Activated T-cell treated with anti-CD3 and anti-CD28 coated beads for 1 hour (primary cell): ENCODE measurements at places on chromosomes 6 and 20.

DNA sequence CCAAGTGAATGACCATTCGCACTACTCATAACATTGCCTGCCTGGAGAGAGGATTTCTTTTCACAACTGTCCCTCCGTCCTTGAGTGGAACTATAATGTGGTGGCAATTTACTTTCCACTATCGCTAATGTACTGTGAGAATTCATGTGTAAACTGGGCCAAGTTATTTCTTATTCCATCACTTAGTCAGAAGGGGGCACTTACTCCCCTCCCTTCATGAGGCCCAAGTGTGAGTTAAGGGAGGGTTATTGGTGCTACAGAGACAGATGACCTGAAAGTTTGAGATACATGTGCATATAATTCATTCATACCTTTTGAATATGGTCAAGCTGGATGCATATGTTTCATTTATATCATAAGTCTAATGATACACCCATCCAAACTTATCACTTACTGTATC lies 65.2 kb upstream of the LOC128125822 start:
- no peak for DNase-seq

DNA sequence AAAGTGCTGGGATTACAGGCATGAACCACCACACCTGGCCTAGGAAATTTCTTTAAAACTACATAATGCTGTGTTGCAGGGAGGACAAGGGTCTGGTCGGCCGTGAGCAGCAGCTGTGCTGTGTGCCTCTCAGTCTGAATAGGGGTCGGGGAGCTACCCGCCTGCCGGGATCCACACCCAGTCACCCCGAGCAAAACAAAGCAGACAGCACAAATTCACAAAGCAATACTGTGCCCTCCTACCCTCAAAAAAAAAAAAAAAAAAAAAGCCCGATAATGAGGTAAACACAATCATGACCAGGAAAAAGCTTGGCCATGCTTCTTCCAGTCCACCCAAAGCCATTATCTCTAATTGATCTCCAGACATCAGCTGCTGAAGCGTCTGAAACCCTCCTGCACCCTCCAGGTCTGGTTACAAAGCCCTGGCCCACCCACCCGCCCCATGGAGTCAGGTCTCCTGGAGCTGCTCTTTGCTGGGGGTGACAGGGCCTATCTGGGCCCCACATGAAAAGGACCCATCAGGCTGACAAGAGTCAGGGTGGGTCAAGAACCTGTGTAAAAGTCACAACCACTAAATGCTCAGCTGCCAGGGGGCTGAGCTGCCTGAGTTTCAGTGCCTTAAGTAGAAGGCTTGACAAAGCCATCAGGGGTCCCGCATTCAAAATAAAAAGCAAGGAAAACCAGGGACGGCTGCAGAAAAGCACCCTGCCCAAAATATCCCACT lies 88.2 kb downstream of the NOL4L start:
- no peak for DNase-seq

DNA sequence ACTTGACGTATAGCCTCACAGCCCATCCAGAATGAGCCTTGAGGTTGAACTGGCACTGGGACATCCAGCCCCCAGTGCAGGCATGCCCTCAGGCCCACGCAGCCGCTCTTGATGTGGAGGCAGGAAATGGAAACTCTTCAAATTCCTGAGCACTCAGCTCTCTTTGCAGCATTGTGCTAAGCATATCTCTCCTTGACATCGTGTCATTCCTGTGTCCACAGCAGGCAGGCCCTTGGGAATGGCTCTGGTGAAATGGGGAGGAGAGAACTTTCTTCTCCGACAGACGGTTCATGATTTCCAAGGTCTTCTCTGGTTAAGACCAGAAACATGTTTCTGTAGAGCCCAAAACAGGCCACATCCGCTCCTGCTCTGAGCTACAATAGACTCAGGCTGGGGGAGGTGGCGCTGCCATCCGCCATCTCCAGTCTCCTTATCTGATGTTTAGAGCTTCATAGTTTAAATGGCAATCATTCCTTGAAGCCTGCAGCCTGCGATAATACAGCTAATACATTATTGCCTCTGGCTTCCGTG lies 248.8 kb downstream of the CDH4 start:
- DNase-seq, result no peak

DNA sequence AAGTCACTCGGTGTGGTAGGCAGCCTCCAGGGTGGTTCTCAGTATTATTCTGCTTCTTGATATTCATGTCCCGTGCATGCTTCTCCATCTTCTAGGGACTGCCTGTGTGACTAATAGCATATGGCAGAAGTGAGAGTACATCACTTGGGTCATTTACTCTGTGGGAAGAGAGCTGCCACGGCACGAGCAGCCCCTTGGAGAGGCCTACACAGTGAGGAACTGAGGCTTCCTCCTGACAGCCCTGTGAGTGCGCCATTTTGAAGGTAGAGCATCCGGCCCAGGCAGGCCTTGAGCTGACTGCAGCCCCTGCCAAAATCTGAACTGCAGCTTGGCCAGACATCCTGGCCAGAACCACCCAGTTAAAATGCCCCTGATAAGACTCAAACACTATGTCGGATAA lies 17.3 kb upstream of the MCUR1 start:
- DNase-seq, result no peak

GRCh38 chr6:157221049-157221816 lies 102.1 kb downstream of the TMEM242 start:
- DNase-seq, result peak; percentile 74

- no peak for DNase-seq
These were observed 230.2 kb downstream of the CDH4 start for GRCh38 chr20:61482056-61482887.

GRCh38 chr20:63625771-63626423 lies 1.0 kb downstream of the GMEB2 start:
- no peak for DNase-seq

GRCh38 chr6:89948876-89949275 lies 54.6 kb downstream of the GJA10 start:
- DNase-seq, result no peak

DNA sequence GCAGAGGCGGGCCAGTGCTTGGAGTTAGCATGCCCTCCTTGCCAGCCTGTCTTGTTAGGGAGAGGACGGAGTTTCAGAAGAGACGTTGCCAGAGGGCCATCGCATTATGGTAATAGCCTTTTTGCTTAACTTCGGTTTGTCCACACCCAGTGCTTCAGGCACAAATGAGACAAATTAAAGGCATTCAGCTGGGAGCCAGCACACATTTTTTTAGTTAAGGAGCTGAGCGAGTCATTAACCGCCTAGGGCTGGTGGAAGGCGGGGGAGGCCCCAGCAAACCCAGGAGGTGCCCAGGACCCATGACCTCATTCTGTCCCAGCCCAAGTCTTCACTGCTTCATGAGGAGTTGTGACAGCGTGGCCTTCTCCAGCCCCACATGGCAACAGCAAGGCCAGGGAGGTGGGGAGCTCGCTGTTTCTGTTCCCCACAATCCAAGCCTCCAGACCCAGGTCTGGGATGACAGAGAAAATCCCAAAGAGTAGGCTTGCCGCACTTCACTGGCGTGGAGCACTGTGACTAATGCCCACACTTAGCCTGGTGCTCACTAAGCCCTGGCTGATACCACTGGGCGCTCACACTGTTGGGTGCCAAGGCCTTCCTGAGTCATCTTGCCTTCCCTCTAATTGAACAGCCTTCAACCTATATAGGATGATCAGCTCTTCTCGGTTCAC lies 237.1 kb downstream of the ANKRD60 start:
- no peak for DNase-seq

DNA sequence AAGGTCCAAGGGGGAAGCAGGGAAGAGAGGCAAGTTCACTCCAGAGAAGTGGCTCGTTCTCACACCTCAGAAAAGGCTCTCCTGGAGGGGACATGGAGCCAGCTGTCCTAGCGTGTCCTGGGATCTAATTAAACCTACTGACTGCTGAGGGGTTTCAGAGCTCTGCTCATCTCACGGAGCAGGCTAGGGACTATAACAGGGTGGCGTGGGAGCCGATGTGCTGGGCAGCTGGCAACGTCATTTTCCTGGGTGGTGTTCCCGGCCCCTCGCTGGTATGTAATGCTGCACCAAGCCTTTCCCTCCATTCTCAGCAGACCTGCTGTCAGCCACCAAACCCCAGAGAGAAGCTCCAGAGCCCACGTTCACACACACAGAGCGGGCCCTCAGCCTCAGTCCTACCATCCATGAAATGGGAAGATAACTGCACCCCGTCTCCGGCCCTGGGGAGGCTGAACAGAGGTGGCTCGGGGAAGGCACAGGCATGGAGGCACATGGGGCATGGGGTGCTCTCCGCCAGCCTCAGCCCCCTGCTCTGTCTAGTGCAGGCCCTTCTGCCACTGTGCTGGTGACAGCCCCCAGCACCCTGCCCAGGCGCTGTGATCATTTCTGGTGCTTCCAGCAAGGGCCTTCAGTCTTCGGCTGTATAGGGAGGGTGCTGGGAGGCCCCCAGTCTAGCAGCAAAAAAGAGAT lies 1.9 kb downstream of the CST7 start:
- DNase-seq, result no peak

GRCh38 chr6:45548657-45549515 lies 171.2 kb upstream of the SUPT3H start:
- no peak for DNase-seq

GRCh38 chr20:36818861-36819260 lies 45.3 kb upstream of the DSN1 start:
- no peak for DNase-seq

- DNase-seq, result no peak
These were observed 8.9 kb downstream of the PTPRK start for GRCh38 chr6:128511506-128511905.

- DNase-seq, result peak; percentile 40
These were observed at the start of gene DNAAF9 for GRCh38 chr20:3407040-3407770. DNAAF9 (minus strand) TSS chr20:3407669; CDS start chr20:3407557, 112 bp downstream.

- DNase-seq, result no peak
These were observed 224.8 kb downstream of the TFAP2A start for GRCh38 chr6:10190042-10190441.

DNA sequence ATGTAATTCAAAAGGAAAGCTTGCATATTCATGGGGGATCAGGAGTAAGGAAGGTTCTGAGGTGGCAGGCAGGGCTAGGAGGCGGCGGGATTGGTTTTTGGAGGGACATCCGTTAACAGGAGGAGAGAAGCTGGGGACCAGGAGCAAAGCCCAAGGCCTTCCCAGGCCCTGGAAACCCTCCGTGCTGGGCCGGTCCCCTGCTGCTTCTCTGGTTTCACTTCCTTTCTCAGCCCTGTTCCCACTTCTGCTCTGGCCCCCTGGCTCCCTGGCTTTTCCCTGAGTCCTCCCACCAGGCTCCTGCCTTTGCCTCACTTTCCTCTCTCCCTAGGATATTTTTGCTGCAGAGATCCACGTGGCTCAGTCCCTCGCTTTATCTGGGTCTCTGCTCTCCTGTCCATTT lies 26.4 kb upstream of the SALL4 start:
- DNase-seq, result no peak

DNA sequence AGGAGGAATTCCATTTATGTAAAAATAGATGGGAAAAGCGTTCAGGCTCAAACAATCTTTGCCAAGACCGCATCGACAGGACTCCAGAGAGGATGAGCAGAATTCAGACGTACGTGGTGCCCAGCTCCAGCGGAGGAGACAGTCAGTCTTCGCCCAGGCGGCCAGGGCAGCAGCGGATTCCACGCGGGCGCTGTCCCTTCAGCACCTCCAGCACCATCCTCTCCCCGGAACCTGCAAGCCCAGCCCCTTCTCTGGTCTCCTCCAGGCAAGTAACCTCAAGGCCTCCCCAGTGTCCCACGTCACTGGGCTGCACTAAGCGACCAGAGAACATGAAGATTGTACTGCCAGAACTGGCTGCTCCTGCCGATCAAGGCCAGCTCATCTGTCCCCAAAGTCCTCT lies 2.8 kb upstream of the KCNQ2 start:
- no peak for DNase-seq

- no peak for DNase-seq
These were observed 43.8 kb downstream of the POPDC3 start for GRCh38 chr6:105135907-105136430.

- no peak for DNase-seq
These were observed 242.9 kb downstream of the TBX18 start for GRCh38 chr6:84521511-84521910.

- DNase-seq, result no peak
These were observed 81.4 kb upstream of the CDH4 start for GRCh38 chr20:61170496-61171320.

- DNase-seq, result no peak
These were observed 150.5 kb downstream of the UNC5CL start for GRCh38 chr6:40888456-40888990.

GRCh38 chr6:127459231-127459641 lies at the start of gene KIAA0408:
KIAA0408 (minus strand) TSS chr6:127459389; CDS start chr6:127453981, 5,408 bp downstream.
- no peak for DNase-seq

DNA sequence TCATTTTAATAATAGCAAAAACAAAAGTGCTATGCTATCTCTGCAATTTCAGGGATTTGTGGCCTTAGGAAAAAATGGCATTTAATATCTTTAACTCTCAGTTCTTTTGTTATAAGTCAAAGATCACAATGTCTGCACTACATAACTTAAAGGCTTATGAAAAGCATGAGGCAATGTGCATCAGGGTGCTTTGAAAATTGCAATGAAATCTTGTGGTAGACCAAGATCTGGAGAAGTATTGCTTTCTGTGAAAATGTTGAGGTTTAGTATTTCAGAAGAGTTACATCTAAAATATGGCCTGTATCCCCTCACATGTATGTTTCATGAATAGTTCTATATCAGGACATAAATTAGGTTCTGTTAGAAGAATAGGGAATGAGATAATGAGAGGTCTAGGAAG lies 200.6 kb downstream of the MEI4 start:
- DNase-seq, result no peak

DNA sequence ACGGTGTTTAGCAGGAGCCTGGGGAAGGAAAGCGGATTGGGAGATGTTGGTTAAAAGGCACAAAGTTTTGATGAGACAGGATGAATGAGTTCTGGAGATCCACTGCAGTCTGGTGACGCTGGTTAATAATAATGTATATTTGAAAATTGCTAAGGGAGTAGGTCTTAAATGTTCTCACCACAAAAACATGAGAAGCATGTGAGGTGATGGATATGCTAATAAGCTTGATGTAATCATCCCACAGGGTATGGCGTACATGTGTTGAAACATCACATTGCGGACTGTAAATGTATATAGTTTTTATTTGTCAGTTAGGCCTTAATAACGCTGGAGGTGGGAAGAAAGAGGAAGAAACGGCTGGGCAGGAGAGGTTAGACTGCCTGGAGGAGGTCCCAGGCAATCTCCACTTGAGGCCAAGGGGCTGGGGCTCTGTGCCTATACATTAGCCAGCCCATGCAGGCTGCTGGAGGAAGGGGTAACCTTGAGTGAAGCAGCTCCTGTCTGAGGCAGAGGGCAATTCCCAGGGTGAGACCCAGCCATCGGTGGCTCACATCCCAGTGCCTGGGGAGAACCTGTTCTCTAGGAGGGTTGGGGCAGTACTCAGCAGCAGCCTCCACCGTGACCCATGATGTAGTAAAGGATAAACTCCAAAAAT lies 188.2 kb upstream of the QKI start:
- DNase-seq, result no peak
